Esophagus muscularis mucosa (tissue), 4 donors: ENCODE measurements at places on chromosomes 13 and 19. TPM values are rescaled to one million over a fixed set of nuclear protein-coding genes. Genes with fewer than 3 reads are reported as not detected.

ZNF229 gene
- 5.0 TPM for total RNA-seq

ZNF468 gene
- total RNA-seq: 13.3 TPM

KISS1R gene
- total RNA-seq: not detected

PET100 gene
- 25.5 TPM for total RNA-seq

ZNF765 gene
- total RNA-seq: 7.1 TPM

PEX11G gene
- 3.8 TPM for total RNA-seq

ALOX5AP gene
- 16.2 TPM for total RNA-seq

SSC5D gene
- total RNA-seq: 19.1 TPM

TMEM238 gene
- total RNA-seq: 7.5 TPM

CGB1 gene
- total RNA-seq: not detected

SERPINE3 gene
- not detected for total RNA-seq

BRME1 gene
- 0.66 TPM for total RNA-seq

- DNase-seq: no peak
Measured at GRCh38 chr19:2523630-2524311, 47.8 kb downstream of the GADD45B start.

DNA sequence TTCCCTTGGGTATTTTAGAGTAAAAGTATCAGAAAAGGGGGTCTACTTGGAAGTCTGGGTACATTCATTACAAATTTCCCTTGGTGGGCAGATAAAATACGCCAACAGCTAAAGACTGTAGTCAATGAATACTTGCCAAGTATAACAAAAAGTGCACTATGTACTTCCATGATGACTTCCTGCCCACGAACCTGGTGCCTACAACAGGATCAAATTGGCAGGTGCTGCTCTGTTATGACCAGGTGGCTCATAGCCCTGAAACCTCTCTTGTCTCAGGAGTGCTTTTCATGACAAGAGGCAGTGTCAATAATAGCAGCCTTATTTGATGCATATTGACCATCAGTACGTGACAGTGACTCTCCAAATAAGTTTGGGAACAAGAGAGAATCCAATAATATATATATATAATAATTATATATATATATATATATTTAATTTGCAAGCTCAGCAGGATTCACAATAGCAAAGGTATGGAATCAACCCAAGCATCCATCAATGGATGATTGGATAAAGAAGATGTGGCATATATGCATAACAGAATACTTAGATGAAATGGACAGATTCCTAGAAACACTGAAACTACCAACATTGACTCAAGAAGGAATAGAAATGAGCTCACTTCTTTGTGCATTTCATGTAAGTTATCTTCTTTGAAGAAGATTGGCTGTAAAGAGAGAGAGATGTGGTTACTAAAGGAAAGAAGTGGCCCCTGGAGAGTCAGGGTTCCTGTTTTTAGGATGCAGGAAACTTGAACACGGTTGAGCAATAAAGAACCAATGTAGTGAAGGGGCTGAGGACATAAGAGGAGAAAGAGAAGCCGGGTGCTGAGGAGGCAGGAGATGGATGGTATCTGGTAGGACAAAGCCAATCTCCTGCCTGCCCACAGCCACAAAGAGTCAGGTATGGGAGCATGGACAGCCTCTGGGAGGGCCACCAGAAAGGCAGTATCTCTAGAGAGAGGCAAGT is 52.0 kb upstream of the GTF2F2 start:
- no peak for DNase-seq

DNA sequence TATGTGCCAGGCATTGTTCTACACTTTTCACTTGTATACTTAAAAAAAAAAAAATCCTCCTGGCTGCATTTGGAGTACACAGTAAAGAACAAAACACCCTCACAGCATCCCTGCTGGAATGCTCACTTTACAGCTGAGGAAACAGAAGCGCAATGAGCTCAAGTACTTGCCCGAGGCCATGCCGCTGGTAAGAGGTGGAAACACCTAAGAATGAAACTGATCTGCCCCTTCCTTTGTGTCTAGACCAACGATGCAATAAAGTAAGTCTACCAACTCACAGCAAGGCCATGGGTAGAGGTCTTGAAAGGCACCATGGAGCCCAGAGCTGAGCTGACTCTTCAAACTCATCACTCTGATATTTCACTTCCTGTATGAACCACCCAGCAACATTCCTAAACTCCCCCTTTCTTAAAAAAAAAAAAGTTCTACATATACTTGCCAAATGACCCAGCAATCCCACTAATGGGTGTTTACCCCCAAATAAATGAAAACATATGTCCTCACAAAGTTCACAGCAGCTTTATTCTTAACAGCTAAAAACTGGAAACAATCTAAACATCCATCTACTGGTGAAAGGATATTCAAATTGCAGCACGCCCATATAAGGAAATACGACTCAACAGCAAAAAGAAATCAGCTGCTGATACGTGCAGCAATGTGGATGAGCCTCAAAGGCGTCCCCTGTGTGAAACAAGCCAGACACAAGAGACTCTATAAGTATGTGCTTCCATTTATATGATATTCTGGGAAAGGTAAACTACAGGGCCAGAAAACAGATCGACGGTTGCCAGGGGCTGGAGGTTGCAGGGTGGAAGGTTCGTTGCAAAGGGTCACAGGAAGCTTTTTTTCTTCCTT is 236.6 kb upstream of the MAB21L1 start:
- DNase-seq: no peak

- no peak for DNase-seq
Measured at GRCh38 chr13:111275382-111275781, 45.1 kb upstream of the TEX29 start.

DNA sequence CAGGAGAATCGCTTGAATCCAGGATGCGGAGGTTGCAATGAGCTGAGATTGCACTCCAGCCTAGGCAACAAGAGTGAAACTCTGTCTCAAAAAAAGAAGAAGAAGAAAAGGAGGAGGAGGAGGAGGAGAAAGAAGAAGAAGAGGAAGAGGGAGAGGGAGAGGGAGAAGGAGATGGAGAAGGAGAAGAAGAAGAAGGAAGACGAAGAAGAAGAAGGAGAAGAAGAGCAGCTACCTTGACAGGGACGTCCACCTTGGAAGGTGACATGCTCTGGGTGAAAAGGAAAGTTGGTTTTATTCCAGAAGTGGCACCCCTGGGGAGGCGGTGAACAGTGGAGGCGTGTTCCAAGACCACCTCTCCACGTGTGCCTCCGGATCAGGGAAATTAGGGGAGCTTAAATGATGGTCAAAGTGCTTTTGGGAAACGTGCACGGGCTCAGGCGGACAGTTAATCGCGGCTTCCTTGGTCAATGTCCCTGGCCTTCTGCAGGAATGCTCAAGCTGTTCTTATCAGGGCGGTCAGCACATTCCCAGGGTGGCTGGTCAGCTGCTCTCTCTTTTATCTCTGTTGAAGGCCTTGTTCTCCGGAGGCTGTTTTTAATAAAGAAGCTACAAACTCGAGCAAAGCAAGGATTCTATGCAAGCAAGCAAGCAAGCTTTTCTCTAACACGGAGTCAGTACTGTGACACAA is 78.9 kb upstream of the PEG3 start:
- no peak for DNase-seq

GRCh38 chr19:4694211-4694987 is 24.3 kb upstream of the MYDGF start:
- DNase-seq: no peak

DNA sequence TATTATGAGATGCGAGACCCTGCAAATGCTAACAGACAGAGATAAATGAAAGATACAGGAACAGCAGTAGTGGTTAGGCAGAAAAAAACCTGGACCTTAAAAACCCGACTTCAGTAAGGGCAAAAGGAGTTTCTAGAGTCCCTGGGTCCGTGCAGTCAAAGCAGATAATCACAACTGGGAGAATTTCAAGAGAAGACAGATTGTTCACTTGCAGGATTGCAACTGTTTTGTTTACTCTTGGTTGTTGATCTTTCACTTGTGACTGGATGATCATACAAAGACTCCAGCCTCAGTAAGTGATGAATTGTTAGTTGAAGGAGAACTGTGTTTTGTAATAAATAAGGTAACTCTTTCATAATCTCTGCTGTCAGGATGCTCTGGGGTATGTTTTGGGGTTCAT is 135.1 kb downstream of the GPC6 start:
- DNase-seq: no peak

DNA sequence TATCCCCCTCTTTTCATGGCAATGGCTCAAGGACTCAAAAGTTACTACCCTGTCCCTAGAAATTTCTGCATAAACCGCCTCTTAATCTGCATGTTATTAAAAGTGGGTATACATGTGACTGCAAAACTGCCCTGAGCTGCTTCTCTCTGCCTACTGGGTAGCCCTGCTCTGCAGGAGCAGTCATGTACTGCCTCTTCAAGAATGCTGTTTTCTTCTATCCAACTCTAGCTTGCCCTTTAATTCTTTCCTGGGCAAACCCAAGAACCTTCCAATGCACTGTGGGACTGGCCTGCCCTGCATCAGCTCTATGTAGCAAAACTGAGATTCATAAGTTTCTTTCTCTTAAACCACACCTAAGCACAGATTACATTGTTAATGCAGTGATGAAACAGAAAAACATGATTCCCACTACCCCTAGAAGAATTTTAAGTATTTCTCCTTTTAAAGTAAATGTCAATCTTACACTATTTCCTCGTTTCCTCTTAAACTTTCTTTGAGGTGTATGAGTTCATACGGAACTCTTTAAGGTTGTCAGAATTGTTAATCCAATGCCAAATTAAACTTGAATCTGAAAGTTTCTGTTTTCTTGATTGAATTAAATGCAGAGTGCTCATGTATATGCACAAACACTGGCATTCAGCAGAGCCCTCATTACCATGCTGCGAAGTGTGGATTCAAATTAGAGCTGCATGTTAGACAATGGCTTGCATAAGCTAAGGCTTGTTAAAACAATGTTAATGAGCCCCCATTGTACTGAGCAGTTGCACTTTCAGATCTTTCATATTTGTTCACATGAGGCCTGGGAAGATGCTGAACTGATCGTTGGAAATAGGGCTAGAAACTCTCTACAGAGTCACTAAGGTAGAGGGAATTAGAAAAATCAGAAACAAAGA is 669.9 kb upstream of the PCDH20 start:
- DNase-seq: no peak

- DNase-seq: no peak
Measured at GRCh38 chr13:81639984-81640582, 1299.2 kb upstream of the SPRY2 start.

DNA sequence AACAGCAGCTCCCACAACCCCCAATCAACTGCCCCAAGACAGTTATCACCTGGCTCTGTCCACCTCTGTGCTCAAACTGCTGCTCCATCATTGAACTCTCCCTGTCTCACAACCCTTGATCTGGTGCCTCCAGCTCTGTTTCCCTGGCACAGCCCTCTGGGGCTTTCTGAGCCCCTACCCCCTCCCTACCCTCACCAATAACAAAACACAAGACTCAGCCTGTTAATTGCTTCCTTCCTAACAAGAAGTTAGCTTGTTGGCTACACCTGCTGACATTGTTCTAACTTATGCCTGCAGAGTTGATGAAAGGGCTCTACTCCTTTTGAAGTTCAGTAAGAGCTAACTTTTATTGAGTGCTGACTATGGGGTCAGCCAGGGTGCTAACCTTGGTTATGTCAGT is 99.4 kb upstream of the FNDC3A start:
- no peak for DNase-seq

DNA sequence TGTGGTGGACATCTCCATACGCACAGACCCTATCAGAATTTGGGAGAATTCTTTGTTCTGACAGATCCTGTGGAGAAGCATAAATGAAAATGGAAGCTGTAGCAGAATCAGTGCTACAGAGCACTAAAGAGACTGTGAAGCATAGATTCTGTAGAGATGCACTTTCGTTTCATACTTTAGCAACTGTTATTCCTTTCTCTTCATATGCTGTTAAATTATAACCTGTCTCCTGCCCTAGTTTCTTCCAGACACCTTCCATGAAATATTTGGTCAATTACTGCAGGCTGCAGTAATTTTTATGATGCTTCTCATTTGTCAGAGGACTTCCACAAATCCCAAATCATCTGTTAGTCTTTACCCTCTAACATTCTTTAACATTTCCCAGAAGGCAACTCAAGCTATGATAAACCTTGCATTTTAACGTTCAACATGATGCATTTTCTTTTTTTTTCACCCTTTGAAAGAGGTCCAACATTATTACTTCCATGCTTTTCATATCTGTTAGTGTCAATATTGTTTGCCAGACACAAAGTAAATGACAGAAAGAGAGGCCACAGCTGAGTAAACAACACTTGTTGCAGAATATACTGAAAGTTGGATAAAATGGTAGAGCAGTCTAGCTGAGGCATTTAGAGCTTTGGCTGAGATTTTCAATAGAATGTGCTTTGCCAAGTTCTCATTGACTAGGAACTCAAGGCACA is 412.7 kb downstream of the LMO7 start:
- DNase-seq: no peak

DNA sequence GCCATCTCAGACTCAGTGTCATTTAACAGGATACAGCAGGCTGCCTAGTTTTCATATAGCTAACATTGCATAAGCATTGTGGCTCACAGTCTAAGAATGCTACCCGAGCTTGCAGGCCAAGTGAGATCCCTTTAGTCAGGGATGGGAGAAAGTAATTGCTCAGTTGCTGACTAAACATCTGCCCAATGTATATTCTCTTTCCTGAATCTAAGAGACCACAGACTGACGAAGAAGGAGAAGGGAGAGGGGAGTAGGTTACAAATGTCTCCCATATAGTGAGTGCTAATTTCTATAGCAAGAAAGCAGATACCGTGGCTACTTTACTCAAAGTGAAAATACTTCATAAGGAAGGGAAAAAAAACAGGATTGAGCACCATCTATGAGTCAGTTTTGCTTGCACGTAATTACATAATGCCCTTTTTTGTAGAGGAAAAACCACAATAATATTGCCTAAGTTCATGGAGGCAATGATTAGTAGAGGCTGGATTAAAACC is 453.9 kb downstream of the COG6 start:
- DNase-seq: no peak

DNA sequence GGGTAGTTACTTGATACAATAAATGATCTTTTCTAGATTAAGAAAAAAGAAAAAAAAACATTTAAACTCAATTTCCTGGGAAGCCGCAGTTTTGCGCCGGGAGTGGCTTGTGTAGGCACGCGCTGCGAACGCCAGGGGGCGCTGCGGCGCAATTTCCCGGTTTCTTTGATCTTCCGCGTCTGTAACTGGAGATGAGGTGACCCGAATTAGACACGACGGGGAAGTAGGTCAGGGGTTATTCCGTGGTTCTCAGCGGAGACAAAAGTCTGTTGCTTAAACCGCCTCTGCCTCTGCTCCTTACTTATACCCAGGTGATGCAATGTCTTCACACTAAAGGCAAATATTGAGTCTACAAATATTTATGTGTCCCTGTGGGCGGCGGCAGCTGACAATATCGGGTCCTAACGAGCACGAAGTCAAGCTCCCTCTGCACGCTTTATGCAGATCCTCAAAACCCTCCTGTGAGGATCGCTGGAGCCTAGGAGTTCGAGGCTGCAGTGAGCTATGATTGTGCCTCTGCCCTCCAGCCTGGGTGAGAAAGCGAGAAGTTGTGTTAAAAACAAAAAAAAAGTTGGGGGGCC is 15.2 kb downstream of the STXBP2 start:
- DNase-seq: peak; percentile 97
